Mesothelial cell of epicardium (in vitro differentiated cells): ENCODE measurements at places on chromosomes 13 and 19. TPM values are rescaled to one million over a fixed set of nuclear protein-coding genes. Genes with fewer than 3 reads are reported as not detected.

The ZNF587B gene
- 28.2 to 32.0 TPM (median 29.8 TPM) in 3 replicates for total RNA-seq

The KLK11 gene
- not detected in 3 replicates for total RNA-seq

The FFAR1 gene
- 0.96 to 1.3 TPM (median 1.2 TPM) in 3 replicates for total RNA-seq

The PSG1 gene
- total RNA-seq, result not detected in 3 replicates

The FGF22 gene
- 0.25 to 0.38 TPM in 2 of 3 replicates, not detected in the other for total RNA-seq

The KCNK6 gene
- 2.8 to 2.9 TPM (median 2.9 TPM) in 3 replicates for total RNA-seq

The ASPDH gene
- 0.70 TPM in 1 of 3 replicates, not detected in the others for total RNA-seq

The KCTD12 gene
- 121 to 142 TPM (median 142 TPM) in 3 replicates for total RNA-seq

The ZNF587 gene
- 72.9 to 77.4 TPM (median 75.9 TPM) in 3 replicates for total RNA-seq

The VMAC gene
- total RNA-seq, result 11.0 to 12.3 TPM (median 11.0 TPM) in 3 replicates

The PTBP1 gene
- total RNA-seq, result 447 to 482 TPM (median 459 TPM) in 3 replicates

DNA sequence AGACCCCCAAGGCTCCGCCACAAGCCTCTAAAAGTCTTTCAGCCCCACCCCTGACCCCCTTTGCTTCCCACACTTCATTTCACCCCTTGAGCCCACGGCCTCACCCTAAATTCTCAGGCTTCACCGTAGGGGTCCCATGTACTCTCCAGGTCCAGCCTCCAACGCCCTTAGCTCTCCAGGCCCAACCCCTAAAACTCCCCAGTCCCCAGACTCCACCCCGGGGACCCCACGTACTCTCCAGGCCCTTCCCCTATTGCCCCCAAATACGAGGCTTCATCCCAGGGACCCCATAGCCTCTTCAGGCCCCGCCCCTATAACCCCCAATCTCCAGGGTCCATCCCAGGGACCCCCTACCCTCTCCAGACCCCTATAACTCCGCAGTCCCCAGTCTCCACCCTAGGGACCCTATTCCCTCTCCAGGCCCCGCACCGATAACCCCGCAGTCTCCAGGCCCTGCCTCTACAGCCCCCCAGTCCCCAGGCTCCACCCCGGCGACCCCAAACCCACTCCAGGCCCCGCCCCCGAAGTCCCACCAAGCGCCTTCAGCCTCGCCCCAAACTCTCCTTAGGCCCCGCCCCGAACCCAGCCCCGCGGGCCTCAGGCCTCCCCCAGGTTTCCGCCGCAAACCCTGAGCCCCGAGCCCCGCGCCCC lies 619 bp downstream of the MED16 start:
- peak; percentile 61 for DNase-seq

DNA sequence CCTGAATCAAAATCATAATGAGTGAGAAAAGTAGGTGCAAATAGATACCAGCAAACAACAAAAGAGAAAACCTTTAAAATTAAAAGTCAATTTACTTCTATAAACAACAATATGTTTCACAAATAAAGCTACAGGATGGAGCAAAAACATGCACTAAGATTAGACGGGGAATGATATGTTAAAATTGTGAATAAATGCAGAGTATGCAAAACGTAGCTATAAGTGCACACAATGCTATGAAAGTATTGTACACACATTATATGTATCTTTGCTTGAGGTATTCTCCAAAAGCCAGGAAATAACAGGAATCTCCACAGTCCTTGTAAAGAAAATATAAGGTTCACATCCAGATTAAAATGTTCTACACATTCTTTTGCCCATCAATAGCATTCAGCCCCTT lies 523.9 kb downstream of the EFNB2 start:
- DNase-seq, result no peak

GRCh38 chr13:95298169-95298965 lies 2.9 kb downstream of the ABCC4 start:
- no peak for DNase-seq

DNA sequence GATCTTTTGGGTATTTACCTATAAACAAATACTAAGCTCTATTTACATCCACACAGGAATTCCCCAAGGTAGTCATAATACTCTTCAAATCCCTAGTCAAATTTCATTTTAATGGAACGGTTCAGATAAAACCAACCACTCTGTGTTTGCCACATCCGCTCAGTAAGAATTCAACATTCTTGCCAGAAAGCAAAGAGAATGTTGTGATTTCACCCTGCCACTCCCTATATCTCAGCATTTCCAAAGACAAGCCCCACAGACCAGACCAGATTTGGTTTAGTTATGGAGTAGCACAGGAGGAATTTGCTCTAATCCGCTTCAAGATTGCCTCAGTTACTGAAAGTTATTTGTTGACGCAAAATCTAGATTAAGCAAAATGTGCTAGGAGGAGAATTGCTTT lies 105.6 kb upstream of the SERP2 start:
- DNase-seq, result no peak

GRCh38 chr13:110826861-110827672 lies 87.8 kb downstream of the ANKRD10 start:
- DNase-seq, result no peak

- DNase-seq, result no peak
These were observed 760.4 kb upstream of the PCDH20 start for GRCh38 chr13:62176051-62176450.

DNA sequence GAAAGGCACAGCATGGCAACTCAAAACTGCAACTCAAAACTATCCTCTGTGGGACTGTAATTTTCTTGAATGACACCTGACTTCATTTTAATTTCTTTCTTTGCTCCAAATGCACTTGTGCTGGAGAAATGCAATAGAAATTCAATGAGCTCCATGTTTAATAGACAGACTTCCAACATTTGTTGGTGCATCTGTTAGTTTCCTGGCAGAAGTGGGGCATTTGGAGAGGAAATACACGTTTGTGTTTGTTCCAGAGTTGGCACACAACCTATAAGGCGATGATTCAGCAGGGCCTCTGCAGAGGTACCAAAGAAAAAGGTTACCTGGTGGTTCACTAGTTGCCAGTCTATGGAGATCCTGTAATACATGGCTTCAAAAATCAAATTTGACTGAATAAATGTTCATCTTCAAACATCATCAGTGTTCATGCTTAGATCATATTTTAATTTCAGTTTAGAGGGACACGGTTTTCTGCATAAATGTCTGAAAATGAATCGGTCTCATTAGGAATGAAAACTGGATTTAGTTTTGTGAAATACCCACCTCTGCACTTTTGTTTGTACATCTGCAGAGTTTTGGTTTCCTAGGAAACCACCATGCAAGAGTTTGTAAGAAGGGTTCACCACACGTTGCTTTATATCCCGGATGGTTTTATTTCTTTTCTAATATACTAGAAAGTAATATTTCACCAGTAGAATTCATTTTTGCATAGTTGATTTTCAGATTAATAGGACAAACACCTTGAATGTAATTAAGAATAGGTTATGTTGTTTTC lies 21.8 kb upstream of the OBI1 start:
- no peak for DNase-seq

DNA sequence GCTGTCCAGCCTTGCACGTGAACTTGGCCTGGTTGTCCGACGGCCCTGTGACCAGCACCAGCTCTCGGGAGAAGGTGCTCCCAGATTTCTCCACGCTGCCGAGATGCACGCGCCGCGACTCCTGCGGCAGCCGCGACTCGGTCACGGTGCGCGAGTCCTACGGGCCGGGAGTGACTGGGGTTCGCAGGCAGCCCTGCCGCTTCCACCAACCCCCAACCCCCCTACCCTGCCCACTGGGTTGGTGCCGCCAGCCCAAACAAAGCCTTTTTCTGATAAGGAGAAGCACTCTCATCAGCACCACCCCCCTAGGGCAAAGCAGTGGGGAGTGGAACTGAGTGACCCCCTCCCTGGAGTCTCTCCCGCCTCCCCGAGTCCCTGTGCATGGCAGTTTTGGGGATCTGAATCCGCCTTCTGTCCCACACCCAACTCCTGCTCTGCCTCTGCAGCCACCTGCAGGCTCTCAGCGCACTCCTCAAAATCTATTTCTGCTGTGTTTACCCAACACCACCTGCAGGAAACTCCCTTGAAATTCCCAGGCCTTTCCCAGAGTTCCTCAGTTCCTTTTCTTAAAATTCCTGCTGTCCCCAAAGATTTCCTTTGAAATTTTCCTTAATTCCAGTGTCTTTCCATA lies 6.2 kb downstream of the NPHS1 start:
- no peak for DNase-seq

GRCh38 chr19:4304538-4305256 lies at the start of gene FSD1:
Gene FSD1 (plus strand): TSS chr19:4304598. CDS start chr19:4304747, 149 bp downstream.
- peak; percentile 76 for DNase-seq

DNA sequence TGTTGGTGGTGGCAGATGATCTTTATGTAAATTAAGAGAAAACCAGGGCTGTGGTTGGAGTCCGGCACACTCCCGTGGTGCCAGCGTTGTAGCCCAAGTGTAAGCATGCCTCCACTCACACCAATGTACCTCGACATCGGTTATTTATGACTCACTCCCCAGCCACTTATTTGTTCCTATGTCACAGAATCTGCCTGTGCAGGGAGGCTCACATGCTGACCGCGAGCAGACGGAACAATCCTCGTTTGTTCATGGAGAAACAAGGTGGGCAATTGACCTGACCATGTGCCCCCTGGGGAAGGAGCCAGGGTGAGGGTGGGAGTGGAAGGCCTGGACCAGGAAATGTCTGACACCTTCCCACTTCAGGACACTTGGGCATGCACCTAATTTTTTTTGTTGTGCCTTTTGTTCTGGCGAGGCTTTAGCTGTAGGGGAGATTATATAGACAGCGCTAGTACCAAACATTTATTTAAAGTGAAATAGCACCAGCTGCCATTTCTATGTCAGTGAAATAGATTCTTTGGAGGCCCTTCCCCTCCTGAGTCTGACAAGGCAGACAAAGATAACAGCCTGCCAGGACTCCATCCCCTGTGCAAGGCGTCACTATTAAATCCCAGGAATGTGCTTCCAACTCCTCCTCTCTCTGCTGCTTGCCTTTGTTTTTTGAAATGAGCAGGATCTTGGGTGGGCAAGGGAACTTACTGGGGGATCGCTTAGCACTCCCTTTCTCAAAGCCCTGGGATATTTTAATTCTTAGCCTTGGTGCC lies 394.2 kb downstream of the FGF9 start:
- DNase-seq, result no peak

DNA sequence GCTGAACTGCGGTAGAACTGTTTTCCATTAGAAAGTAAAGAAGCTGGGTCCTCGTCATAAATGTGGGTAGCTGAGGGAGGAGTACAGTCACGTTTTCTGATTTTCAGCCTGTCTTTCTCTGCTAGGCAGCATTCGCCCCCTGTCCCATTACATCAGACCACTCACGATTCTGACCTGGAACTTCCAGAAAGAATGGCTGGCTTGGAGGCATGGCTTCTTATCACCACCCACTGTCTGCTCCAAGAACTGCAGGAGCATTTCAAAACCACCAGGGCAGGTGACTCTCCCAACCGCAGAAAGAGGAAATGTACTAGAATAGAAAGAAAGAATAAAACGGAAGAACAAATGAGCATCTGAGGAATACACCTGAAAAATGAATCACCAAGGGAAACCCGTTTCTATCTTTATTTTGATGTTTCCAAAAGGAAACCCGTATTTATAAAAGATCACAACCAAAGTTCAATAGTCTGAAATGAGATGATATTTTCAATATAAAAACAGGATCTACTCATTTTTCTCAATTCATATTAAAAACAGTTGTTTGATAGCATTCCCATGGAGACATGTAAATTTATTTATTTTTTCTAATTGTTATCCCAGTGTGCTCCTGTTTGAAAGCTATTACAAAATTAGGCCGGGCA lies 22.1 kb upstream of the POMP start:
- DNase-seq, result no peak

GRCh38 chr19:54439174-54439851 lies 9.7 kb upstream of the LENG8 start:
- no peak for DNase-seq

DNA sequence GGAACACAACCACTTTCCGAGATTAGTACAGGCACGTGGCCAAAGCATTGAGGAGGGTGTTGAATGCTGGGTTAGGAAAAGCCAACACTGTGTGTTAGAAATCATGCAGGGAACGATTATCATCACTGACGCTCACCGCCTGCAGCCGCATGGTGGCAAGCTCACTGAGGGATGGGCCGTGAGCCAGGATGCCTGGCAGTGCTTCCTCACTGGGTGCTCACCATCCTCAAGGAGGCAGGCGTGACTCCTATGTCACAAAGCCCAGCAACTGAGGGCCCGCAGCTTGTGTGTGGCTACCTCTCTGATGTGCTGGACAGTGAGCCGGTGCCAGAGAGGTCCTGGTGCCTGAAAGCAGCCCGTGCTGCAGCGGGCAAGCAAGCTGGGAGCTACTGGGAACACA lies 30.4 kb upstream of the TIMM44 start:
- no peak for DNase-seq

DNA sequence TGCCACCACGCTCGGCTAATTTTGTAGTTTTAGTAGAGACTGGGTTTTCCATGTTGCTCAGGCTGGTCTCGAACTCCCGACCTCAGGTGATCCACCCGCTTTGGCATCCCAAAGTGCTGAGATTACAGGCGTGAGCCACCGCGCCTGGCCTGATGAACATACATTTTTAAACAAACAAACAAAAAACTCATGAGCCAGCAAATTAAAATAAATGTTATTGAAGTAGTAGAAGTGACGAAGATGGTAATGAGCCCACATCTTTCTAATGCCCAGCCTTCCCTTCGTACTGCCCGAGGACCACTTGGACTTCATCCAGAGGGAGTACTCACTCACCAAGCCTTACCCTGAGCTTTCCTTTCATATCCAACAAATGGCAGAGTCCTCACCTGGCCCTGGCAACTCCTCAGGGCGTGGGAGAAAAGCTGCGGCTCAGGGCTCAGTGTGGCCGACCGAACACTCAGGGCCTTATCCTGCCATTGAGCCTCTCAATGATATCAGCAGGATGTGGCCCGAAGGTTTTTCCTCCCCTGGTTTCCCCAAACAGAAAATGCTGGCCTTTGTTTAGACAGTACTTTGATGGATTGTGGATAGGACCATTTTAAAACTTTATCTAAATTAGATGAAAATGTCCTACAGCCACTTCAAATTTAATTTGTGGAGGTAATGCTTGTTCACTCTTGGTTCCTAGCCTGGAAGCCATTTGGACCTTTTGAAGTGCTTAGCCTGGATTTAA lies 22.8 kb upstream of the ABCC4 start:
- no peak for DNase-seq

- DNase-seq, result no peak
These were observed 28.1 kb upstream of the SIAH3 start for GRCh38 chr13:45879666-45880065.

DNA sequence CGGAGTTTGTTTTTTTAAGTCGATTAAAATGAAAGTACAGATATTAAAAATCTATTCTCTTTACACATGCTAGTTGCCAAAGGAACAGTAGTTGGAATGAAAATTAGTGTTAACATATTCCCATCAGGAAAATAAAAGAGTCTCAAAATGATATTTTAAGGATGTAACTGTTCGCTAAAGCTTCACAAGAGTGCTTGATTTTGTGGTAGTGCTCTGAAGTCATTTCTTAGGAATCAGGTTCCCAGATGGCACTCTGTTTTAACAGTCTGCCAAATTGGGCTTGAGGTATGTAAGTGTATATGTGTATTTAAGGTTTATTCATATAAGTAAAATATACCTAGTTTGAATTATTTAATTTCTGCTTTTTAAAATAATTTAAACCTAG lies 128.8 kb downstream of the LMO7 start:
- no peak for DNase-seq

GRCh38 chr19:1648920-1649541 lies 3.4 kb downstream of the TCF3 start:
- DNase-seq, result no peak

- no peak for DNase-seq
These were observed 94.0 kb upstream of the PEG3 start for GRCh38 chr19:56934438-56935090.
